ENCODE measurements at places on chromosomes 16 and 17.

GRCh38 chr17:76553178-76553908, 13.5 kb downstream of the PRCD start:
- DNase-seq: no peak

DNA sequence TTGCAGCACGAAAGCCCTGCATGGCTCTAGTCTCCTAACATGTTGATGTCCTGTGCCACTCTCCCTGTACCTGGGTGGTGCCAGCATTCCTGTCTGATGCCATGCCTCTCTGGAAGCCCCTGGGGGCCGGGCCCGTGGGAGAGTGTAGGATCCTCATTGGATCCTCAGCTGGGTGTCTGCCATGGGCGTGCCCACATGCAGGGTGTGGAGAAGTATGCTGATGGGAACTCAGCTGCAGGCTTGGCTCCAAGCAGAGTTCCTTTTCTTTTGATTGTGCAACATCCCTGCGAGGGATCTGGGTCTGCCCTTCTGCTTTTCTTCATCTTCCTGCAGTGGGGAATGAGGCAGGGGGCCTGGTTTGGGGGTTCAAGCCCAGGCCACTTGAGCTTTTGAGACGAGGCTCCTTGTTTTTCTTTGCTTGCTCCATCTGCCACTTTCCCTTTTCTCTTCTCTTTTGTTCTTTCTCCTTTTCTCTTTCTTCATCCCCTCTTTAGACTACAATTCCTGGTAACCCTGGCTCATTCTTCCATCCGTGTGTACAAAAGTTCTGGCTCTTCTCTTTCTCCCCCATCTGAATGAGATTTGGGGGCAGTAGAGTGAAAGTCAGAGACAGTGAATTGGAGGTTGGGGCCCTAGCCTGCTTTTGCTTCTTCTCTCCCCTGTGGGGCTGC, 32.9 kb downstream of the KSR1 start:
- DNase-seq: no peak

DNA sequence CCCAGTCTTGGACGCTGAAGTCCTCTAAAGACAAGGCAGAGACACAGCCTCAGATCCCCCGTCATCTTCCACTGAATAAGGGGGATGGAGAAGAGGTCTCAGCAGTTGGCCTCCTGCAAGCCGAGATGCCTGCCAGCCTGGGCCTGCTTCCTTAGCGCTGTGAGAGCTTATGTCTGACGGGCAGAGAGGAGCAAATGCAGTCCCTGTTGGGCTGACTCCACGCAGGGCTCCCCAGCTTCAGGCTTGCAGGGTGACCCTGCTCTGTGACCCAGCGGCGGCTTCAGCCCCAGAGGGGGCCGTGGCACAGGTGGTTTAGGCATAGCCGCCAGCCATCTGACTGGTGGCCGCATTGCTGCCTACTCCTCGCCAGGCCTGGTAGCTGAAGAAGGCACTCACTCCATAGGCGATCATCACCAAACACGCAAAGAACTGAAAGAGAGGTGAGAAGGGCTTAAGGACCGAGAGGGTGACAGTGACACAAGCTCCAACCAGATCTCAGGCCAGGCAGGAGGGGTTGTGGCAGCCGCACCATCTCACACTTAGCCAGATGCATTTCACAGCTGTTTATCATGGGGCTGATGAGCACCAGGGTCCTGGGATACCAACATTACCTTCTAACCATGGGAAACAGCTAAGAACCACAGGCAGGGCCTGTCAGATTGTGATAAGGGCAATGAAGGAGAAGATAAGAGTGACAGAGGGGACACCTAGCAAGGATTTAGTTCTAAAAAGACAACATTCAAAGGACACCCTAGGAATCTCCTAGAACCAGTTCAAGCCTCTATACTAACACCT, 11.7 kb downstream of the ARL2BP start:
- no peak for DNase-seq

DNA sequence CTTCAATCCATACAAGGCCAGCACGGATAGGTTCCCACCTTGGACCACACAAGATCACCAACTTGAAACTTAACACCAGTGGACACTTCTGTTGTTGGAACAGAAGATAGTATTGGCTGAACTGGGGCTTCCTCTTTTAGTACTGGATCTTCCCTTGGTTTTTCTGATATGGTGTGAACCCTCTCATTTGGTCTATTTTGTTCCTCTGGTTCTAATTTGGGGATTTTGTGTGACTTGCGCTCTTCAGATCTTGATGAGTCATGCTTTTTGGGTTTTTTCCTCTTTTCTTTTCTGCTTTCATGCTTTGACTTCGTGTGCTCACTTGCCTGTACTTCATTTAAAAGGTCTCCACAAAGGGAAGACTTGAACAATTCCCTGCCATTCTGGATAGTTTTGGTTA, 39.0 kb downstream of the SOST start:
- DNase-seq: no peak

- DNase-seq: no peak
These were observed 11.7 kb downstream of the ABCC1 start for GRCh38 chr16:15961060-15961511.

DNA sequence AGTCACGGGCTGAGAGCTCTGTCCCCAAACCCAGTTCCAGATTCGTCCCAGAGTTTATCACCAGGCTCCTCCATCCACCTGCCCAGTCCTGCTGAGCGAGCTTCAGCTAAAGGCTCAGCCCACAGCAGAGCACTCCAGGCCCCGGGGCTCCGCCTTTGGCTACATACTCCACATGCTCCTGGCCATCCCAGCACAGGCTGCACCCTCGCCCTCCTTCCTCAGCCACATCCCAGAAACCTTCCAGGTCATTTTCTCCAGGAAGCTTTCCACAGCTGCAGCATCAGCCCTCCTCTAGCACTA, 4.7 kb upstream of the CD2BP2 start:
- no peak for DNase-seq

- no peak for DNase-seq
These were observed 151.7 kb downstream of the CPPED1 start for GRCh38 chr16:12651765-12652512.

DNA sequence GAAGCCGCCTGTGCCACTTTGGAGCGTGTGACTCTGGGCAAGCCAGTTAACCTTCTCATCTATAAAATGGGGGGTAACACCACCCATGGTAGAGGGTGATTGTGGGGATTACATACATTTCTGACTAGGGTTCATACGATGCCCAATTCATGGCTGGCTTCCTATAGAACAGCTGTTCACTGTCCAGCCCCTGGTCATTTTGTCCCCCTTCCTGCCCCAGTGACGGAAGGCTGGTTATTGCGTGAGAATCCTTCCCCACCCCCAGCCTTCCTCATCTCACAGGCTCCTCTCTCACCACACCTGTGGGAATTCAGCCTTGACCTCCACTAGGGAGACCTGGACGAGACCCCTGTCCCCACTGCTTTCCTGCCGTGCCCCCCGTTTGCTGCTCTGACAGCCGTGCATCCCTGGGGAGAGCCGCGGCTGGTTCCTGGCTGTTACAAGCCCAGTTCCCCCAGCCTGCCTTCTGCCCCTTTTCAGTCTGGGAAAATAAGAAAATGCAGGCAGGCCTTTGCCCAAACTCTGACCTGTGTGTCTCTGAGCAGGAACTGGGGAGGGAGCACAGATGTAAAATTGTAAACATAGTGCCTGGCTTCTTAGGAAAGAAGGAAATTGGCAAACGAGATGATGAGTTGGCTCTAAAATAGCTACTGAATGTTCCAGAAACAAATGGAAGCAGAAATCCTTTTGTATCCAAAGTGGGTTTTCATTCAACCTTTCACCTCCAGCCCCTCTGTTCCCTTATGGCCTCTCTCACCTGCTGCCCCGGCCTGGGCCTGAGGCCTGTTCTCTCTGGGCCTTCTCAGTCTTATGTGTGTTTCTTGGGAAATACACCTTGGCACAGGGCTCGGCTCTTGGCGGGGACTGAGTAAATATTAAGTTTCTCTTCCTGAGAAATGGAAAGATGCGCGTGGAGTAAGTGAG, 67.3 kb downstream of the OR1D5 start:
- no peak for DNase-seq

DNA sequence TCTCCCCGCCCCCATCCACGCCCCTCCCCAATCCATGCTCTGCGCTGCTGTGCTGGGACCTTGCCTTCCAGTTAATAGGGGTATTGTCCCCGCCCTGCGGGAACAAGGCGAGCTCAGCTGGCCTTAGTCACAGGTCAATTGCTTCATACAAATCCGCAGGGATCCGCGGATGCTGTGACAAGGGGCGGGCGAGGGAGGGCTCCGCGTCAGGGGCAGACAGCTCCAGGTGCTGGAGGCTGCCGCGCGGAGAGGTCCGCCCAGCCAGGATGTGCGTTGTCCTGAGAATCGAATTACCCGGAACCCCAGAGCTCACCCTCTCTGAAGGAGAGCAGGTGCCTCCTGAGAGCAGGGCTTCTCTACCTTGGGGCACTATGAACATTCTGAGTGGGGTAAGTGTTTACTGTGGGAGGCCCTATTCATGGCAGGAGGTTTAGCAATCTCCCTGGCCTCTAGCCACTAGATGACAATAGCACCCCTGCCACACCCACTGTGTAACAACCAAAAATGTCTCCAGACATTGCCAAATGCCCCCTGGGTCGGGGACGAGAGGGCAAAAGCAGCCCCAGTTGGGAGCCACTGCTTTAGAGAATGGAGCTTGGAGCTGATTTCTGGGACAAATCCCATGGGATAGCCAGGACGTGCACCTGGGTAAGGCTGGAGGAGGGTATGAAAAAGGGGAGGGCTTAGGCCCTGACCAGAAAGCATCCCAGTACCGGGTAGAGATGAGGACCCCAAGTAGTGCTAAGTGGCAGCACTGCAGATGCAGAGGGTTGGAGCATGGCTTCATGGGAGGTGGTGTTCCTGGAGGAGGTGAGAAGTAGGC, 138.2 kb downstream of the CYLD start:
- peak; percentile 77 for DNase-seq

GRCh38 chr17:82487910-82488309, 29.4 kb downstream of the NARF start:
- DNase-seq: no peak

GRCh38 chr17:35546487-35546886, 9.0 kb upstream of the SLFN12L start:
- no peak for DNase-seq

GRCh38 chr17:50199803-50200456, 1.5 kb downstream of the COL1A1 start:
- DNase-seq: peak; percentile 95

GRCh38 chr17:48123111-48123510, 15.5 kb downstream of the SNX11 start:
- DNase-seq: peak; percentile 62

GRCh38 chr17:41610965-41611640, 1.5 kb downstream of the KRT16 start:
- DNase-seq: no peak

DNA sequence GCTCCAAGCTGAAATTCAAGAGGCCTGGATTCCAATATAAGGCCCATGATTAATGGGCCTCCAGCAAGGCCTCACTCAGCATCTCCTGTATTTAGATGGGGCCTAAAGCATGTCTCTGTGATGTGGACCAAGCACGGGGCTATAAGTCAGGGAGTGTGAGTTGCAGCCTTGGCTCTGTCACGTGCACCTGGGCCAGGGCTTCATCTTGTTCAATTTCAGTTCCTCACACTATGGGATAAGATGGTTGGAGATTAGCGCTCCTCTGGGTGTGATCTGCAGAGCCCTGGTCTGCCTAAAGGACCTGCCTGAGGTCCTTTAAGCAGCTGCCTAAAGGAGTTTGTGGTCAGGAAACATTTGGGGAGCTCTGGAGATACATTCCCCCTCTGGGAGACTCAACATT, 25.2 kb downstream of the KLHL36 start:
- no peak for DNase-seq

All from GM23338 (cell line).